COR-L47 (cell line): ENCODE measurements at places on chromosomes 2 and 18.

GRCh38 chr2:201854841-201855240 lies 48.5 kb downstream of the CDK15 start:
- no peak for DNase-seq

DNA sequence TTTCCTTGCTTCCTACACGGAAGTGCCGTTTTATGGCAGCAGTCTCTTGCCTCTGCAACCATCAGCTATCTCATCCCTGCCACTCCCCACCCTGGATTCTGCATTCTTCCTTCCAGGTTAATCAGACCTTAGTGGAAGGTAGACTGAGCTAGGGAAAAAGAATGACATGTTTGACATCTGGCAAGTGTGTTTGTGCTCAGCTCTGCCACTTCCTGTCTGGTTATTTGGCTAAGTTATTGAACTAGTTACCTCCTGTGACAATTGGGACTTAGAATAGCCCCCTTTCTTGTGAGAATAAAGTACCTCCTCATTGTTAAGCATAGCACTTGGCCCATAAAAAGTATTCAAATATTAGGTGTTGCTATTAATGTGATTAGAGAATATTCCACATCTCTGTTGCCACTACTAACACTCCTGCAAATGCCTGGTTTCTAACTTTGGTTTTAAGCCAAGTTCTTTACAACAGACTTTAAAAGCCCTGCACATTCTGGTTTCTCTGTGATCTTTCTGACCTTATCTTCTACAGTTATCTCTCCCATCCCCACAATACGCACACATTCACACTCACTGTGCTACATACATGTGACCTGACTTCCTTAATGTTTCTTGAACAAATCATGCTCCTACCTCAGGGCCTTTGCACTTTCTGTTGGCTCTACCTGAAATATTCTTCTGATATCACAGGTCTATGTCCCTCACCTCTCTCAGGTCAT lies 10.8 kb upstream of the MAPRE2 start:
- DNase-seq: no peak

DNA sequence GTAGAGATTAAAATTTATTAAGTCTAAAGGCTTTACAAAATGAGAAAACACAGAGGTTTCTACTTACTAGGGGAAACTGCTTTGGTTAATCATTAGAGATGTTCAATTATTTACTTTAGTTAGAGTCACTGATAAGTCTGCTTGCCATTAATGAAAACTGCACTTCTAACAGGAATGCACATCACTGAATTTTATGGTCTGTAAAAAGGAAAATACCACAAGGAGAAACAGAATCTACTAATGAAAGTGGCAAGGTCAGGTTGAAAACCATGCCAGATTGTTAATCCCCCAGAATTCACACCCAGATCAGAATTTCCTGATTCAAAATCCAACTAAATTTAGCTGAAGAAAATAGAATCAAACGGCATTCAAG lies 90.5 kb upstream of the GRB14 start:
- no peak for DNase-seq

DNA sequence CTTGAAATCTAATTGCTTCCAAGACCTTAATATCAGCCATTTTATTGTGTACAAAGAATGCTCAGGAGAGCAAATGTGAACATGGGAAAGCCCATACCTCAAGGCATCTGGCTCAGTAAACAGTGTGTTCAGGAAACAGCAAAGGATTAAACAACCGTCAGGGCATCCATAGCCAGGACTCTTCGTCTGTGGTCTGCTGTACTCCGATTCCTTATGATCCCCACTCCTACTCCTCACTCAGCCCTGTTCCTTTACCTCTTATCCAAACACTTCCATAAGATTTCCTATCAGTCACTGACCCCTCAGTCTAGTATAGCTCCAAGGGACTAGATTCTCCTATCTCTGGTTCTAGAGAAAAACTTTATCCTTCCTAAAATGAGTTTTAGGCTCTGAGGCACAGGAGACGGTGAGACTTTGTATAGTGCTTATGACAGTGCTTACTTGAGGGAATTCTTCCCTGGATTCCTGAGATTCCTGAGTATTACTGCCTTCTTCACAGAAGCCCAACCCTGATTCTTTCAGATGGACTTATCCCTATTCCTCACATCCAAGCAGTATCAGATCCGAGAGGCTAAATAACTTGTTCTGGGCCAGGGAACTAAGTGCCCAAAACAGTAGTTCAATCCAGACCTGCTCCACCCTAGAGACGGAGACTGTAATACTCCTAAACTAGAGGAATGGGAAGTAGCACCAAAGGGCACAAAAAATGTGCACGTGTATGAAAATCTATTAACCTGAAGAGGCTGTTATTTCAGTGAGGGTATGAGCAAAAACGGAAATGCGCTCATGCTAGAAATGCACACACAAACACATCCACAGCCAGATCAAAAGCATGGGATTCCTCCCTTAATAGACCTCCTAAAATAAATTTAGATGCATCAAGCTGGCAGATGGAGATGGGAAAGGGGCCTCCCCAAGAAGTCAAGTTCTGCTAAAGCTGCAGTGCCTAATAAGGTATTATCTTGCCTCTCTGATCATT lies 42.1 kb upstream of the SIGLEC15 start:
- DNase-seq: no peak
